ENCODE measurements at places on chromosomes 1 and 21.

GRCh38 chr1:101221945-101222429 is 14.8 kb upstream of the S1PR1 start:
- no peak for DNase-seq

DNA sequence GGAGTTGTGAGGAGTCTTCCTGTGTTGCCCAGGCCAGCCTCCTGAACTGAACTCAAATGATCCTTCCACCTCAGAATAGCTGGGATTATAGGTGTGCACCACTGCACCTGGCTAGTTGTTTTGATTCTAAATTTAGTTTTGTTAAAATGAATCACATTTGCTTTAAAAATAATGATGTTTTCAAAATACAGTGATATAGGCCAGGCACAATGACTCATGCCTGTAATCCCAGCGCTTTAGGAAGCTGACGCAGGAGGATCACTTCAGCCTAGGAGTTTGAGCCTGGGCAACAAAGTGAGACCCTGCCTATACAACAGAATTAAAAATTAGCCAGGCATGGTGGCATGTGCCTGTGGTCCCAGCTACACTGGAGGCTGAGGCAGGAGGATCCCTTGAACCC is 24.3 kb downstream of the RTCA start:
- peak; percentile 27 for DNase-seq

GRCh38 chr1:64537942-64538341 is 68.0 kb downstream of the CACHD1 start:
- DNase-seq = no peak

- peak; percentile 21 for DNase-seq
These were observed 35.4 kb upstream of the EIF4G3 start for GRCh38 chr1:21212126-21212525.

DNA sequence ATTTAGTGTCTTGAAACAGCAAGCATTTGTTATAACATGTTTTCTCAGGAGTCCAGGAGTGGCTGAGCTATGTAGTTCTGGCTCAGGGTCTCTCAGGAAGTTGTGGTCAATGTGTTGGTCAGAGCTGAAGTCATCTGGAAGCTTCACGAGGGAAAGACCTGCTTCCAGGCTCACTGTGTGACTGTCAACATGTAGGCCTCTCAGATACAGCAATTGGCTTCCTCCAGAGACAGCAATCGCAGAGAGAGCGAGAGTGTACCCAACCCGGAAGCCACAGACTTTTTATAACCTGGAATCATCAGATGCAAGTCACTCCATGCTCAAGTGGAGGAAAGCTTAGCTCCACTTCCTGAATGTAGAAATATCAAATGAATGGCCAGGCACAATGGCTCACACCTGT is 40.9 kb downstream of the TNFRSF9 start:
- peak; percentile 43 for DNase-seq

GRCh38 chr1:235460770-235461169 is 43.5 kb downstream of the B3GALNT2 start:
- no peak for DNase-seq

GRCh38 chr21:46455575-46456385 is 2.9 kb upstream of the DIP2A start:
- peak; percentile 93 for DNase-seq

GRCh38 chr1:200670242-200671118 is 773 bp upstream of the DDX59 start:
- peak; percentile 81 for DNase-seq

GRCh38 chr21:37582590-37582989 is 216.0 kb downstream of the DYRK1A start:
- DNase-seq = peak; percentile 84

DNA sequence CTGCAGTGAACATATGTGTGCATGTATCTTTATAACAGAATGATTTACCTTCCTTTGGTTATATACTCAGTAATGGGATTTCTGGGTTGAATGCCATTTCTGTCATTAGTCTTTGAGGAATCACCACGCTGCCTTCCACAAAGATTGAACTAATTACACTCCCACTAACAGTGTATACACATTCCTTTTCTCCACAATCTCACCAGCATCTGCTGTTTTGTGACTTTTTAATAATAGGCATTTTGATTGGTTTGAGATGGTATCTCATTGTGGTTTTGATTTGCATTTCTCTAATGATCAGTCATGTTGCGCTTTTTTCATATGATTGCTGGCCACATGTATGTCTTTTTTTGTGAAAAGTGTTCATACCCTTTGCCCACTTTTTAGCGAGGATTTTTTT is 680.5 kb downstream of the PTPRC start:
- DNase-seq = no peak

DNA sequence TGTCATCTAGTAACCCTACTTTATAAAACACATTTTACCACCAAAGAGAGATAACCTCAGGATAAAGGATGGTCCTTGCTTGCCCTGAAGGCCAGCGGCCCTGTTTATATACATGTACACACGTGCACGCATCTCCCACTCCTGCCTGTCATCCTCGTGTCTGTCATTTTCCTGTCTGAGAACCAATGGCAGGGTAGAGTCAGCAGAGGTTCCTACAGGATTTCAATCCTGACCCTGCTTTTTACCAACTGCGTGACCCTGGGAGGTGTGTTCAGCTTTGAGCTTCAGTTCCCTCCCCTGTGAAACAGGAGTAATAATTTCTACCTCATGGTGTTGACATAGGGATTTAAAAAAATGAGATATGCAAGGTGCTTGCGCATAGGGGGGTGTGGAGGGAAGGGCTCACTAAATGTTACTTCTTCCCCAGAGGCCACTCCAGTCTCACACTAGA is 12.3 kb upstream of the RASSF5 start:
- DNase-seq = no peak

GRCh38 chr1:16077406-16078245 is 4.2 kb upstream of the FAM131C start:
- DNase-seq = no peak
